Mammary epithelial cell (primary cell): ENCODE measurements at places on chromosomes 5 and 9.

- DNase-seq = no peak
Observed at GRCh38 chr5:101673120-101673519, 623.0 kb downstream of the SLCO4C1 start.

GRCh38 chr9:31639451-31639850, 745.0 kb upstream of the ACO1 start:
- no peak for DNase-seq

DNA sequence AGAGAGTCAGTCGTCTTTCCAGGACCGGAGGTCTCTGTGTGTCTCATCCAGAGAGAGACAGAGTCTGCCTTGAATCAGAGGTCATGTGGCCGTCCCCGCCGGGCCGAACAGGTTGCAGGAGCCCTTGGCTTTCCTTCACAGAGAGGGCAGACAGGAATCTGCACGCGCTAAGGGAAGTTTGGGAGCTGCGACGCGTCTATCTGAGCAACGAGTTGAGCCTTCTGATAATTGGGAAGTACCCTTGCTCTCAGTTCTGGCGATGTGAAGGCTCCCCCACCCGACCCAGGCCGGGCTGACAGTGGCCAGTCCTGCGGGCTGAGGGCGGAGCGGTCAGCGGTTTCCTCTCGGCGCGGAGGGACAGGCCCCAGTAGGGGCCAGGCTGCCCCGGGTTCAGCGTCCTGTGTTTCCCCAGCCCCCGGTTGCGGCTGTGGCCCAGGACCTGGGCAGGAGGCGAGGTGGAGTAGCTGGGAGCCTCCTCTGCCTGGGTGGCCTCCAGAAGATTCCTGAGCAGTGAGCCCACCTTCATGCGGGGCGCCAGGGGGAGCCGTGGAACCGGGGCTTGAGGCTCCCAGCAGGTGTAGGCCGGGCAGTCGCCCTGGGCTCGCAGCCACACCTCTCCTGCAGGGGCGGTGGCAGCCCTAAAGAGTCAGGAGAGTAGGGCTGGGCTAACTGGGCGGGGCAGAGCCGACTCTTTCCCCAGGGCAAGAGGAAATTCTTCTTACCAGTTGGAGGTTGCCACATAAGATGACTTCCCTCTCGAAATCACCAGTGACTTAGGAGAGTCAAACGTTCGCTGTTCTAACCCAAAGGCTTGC, 13.9 kb downstream of the NR2F1 start:
- DNase-seq = peak; percentile 16

DNA sequence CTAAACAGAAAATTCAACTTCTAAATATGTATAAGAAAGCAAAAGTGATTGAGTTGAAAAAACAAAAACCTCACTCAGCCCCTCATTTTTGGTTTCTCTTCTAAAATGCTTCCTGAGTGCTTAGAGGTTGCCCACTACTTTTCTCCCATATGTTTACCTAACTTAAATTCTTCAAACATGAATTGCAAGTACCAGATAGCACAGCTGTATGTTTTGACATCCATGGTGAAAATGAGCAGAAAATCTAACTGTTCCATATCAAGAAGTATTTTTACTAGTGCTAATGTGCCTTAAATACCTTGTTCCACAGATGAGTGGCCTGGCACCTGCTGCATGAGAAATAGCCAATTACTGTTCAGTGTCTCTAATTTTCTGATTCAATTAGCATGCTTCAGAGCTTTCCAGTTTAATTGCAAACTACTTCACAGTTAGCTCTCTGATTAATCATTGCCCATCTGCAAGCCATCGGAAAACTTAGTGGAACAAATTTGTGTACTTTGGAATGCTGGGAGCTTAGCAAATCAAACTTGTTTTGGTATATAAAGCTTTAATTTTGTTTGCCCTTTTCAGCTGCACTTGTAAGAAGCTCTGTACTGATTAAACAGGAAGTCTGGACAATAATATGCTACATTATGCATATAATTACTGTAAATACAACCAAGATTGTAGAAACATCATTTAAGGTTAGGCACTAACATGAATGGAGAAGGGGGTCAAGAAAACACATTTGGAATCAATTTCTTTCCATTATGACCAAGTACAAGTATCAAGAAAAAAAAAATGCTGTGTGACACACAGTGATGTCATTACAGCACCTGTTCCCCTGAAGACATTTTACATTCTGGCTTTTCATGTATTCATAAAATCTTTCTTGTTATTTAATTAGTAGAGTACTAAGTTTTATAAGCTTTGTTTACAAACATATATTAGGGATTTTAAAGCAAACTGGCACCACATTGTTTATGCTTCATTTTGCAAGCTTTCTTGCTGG, 65.6 kb downstream of the POU5F2 start:
- DNase-seq = no peak

GRCh38 chr9:98457726-98458370, 202.4 kb upstream of the TBC1D2 start:
- no peak for DNase-seq

- DNase-seq = no peak
Observed at GRCh38 chr9:38390442-38390841, 2.1 kb upstream of the ALDH1B1 start.

- no peak for DNase-seq
Observed at GRCh38 chr5:141479776-141480175, 4.0 kb downstream of the PCDHGC3 start.

GRCh38 chr5:82519558-82519957, 241.4 kb upstream of the RPS23 start:
- DNase-seq = no peak

DNA sequence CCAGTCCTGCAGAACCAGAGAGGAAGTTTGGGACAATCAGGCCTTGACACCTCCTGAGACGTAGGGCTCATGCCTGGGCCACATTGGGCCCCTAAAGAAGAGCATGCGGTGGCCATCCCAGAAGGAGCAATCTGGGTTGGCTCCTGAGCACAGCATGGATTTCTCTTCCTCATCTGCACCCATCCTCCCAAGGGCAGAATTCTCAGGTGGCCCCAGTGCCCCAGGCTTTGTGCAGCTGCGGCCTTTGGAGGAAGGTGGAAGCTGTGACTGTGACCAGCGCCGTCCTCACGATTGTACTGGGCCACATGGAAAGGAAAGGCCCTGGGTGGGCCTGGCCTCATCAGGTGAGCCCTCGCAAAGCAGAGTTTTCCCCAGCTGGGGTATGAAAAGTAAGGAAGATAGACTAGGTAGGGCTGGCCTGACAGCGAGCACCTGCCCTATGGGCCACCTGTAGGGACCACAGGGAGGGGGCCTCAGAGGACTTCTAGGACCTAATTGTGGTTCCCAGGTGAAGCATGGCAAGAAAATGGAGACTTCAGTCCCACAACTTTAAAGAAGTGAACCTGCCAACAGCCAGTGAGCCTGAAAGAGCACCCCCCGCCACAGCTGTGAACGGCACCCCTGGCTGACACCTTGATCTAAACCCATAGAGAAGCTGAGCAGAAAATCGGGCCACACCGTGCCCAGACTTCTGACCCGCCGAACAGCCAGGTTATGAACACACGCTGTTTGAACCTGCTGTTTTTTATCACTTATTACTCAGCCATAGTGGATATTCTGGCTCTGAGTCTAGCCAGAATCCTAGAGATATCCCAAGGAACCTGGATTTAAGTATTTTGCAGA, 164.1 kb downstream of the IRX2 start:
- DNase-seq = no peak

GRCh38 chr9:3043369-3043768, 199.5 kb upstream of the PUM3 start:
- no peak for DNase-seq

DNA sequence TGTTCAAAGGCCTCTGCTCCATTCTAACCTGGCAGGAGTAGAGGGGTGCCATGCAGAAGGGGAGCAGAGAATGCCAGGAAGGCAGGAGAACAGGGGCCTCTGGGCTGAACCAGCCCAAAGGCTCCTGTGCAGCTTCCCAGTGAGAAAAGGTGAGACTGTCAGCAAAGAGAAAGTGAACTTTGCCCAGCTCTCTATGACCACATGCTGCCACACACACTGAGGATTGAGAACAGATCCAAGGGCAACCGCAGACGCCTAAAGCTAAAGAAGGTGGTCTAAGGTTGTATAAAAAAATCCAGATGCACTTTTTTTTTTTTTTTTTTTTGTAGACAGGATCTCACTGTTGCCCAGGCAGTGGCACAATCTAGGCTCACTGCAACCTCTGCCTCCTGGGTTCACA, 51.4 kb downstream of the ALDH7A1 start:
- no peak for DNase-seq

- DNase-seq = no peak
Observed at GRCh38 chr5:55171471-55171870, 1.5 kb downstream of the CDC20B start.

GRCh38 chr5:125176005-125176390, 429.6 kb upstream of the ZNF608 start:
- DNase-seq = no peak

DNA sequence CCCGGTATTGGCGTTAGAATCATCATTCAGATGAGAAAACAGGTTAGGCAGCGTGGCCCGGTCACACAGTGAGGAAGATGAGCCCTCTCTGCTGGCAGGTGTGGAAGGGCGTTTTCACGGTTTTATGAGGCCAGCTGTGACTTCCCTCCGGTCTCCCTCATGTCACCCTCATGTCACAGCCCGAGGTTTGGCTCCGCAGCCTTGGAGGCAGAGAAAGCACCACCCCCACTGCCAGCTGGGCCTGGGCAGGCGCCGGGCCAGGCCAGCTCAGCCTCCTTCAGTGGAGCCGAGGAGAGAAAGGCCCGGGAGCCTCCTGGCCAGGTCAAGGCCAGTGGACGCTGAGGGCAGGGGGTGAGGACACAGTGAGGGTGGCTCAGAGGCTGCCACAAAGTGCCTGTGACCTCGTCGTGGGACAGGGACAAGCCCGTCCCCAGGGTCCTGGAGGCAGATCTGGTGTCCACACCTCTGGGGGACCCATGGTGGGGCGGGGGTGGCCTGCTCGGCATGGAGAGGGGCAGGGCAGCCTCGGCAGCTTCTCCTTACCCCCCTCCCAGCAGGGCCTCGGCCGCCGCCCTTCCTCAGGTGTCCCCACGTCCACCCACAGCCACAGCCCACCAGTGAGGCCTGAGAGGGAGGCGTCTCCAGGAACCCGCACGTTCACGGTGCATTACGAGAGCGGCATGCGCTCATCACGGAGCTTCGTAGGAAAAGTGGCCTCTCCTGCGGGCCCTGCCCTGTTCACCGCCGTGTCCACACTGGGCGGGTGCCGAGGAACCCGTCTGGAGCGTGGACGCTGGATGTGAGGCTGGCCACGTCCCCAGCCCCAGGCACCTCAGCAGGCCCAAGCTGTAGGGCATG, 32.2 kb downstream of the EXD3 start:
- no peak for DNase-seq

DNA sequence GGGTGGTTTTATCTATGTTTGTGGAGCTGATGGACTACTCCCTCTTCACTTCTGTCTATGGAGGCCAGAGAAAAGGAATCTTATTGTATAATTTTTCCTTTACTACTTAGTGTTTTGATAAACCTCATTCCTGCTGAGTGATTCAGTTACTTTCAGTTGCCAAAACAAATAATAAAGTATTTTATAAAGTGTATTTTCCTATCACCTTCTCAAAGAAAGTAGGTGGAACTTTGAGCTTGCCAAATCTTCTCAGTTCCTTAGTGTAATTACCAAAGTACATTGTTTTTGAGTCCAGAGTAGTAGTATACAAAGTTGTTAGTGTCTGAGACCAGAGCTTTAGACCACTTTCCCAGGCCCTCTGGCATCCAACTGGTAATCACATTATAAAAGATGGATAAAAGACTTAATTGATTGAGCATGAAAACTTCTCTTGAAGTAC, 13.5 kb downstream of the RABGAP1 start:
- peak; percentile 44 for DNase-seq

- no peak for DNase-seq
Observed at GRCh38 chr9:113205432-113205831, 15.6 kb downstream of the FKBP15 start.

DNA sequence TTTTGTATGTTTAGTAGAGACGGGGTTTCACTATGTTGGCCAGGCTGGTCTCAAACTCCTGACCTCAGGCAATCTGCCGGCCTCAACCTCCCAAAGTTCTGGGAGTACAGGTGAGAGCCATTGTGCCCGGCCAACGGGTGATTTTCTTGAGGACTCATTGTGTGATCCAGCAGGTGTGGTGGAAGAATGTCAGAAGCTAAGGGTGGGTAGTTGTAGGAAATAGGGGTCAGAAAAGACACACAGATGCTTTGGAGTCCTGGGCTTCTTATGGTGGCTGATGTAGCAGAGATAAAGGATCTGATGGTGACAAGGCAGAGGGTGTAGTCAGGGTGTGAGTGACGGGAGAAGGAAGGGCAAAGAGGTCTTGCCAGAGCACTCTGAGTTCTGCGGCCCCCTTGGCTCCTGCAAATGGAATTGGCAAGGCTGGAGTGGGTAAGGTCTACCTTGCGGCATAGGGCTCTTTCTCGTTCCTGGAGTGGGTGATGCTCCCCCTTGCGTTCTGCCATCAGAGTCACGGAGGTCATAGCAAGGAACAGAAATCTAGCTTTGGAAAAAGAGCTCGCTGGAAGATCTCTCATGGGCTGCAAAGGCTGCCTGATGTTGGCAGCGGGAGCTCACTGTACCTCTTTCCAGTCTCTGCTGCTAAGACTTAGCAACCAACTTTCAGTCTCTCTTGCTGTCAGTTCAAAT, 97.2 kb downstream of the SREK1 start:
- no peak for DNase-seq

DNA sequence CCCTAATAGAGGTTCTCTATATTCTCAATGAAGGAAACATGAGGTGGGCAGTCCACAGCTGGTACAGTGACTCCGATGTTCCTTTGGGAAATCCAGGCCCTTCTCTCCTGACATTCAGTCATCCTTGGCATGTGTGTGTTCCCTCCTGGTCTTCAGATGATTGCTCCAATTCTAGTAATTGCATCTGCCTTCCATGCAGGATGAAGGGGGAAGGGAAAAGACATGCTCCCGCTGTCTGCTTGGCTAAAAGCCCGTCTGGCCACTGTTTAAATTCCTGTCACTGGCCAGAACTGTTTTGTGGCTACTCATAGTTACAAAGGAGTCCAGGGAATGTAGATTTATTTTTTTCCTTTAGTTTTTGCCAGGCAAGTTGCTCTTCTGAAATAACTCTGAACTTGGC, 65.0 kb downstream of the MAST4 start:
- DNase-seq = no peak

DNA sequence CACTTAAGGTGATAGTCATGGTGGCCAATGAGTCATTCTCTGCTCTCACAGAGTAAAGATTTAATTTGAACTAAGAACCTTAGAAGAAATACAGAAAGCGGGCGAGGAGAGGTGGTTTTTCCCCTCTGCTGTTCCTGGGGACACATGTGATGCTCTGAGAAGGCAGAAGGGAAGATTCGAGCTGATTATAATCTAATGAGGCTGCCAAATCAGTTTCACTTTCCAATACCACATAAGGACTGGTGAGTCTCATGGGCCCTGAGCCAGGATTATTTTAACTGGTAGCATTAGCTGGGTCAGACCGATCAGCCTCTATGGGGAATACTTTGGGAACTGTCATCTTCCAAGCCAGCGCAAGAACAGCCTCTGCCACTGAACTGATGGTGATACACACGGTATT, 116.5 kb downstream of the SLC1A3 start:
- DNase-seq = no peak

DNA sequence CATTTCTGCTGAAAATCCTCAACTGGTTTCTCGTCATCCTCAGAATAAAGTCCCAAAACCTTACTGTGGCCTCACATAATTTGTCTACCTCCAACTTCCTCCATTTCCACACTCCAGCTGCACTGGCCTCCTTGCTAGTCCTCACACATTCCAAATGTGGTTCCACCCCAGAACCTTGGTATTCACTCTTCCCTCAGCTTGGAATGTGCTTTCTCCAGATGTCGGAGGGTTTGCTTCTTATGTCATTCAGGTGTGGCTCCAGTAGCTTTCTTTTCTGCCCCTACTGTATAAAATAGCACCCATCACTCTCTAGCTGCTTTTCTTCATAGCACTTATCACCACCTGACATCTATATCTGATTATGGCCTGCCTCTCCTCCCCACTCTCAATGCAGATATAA, 102.5 kb upstream of the IFNK start:
- peak; percentile 70 for DNase-seq

- no peak for DNase-seq
Observed at GRCh38 chr5:59790376-59790775, 103.2 kb downstream of the PDE4D start.
